Gastrocnemius medialis (tissue), 4 donors: ENCODE measurements at places on chromosomes 2 and 18. TPM values are rescaled to one million over a fixed set of nuclear protein-coding genes. Genes with fewer than 3 reads are reported as not detected.

DNA sequence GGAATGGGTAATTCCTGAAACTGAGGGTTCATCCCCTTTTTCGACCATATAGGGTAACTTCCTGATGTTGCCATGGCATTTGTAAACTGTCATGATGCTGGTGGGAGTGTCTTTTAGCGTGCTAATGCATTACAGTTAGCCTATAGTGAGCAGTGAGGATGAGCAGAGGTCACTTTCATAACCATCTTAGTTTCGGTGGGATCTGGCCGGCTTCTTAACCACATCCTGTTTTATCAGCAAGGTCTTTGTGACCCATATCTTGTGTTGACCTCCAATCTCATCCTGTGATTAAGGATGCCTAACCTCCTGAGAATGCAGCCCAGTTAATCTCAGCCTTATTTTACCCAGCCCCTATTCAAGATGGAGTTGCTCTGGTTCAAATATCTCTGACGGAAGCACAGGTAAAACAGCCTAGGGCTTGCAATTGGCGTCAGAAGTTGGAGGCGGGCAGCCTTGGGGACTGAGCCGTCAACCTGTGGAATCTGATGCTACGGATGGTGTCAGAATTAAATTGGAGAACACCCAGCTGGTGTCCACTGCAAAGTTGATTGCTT, 19.5 kb downstream of the RALBP1 start:
- no peak for DNase-seq

GRCh38 chr2:9779596-9780264, 63.5 kb upstream of the TAF1B start:
- no peak for DNase-seq

Gene LRP1B
- 4.7 TPM for total RNA-seq

Gene PLB1
- 3.8 TPM for total RNA-seq

Gene AKAIN1
- total RNA-seq: not detected

Gene COX5B
- total RNA-seq: 742 TPM

Gene SALL3
- total RNA-seq: not detected

Gene AQP4
- total RNA-seq: 12.5 TPM
